ENCODE measurements at places on chromosomes 2 and 18.
A peak's percentile ranks its signal among the peaks of the same experiment; 100 is the strongest.

DNA sequence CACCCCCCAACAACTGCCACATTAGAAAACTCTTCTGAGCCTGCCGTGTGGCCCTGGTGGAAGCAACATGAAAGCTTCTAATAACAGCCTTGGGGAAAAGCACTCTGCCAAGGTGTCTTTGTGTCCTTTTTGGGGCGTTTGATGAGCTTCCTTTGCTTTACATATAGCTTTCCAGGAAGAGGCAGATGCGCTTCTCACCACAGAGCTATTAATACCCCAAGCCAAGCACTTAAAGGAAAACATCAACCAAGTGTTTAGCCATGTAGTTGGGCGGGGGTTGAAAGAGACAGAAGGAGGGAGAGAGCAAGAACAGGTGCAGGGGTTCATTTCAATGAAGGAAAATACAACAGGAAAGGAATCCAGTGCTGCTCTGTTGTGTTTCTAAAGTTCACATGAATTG, 176.1 kb downstream of the VAPA start:
- no peak for DNase-seq

DNA sequence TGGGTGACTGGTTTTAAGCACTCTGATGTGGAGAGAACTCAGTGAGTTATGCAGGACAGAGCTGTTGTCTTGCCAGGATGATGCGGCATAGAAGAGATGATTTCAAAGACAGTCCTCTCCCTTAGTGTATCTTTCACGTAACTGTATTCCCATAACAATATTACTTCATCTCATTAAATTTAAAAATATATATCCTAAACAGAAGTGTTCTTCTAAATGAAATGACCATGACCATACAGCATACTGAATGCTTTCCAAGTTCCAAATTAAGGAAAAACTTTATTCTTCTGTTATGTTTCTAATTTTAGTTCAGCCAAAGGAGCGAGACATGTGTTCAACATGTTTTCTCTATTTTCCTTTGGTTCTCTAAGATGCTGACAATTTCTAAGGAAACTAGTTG, 600.1 kb upstream of the FSHR start:
- no peak for DNase-seq

- DNase-seq = peak; percentile 58
Observed at GRCh38 chr2:8488001-8488738, 193.7 kb upstream of the ID2 start.

DNA sequence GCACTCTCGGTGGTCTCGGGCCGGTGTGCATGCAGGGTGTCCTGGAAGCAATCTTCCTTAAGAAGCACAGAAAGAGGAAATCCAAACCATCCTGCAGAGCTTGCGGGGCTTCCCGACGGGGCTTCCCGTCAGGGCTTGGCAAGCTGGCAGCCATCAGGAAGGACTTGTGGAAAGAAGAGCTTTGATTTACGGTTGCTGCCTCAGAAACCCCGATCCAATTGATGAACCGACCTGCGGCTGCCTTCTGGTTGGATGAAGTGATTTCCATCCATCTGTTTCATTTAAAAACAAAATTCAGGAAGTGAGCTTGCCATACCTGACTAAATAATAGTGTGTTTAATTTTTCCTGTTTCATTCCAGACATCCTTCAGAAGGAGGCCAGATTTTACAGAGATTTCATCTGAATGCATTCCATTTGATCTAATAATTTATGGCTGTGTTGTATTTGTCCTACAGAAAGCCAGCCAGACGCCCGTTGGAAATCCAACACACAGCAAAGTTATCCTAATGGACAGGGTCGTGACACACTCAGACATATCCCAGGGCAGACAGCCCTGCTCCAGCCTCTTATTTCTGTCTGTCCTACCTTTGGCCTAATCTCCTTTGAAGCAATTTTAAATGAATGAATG, 141.3 kb downstream of the SEPTIN10 start:
- no peak for DNase-seq

DNA sequence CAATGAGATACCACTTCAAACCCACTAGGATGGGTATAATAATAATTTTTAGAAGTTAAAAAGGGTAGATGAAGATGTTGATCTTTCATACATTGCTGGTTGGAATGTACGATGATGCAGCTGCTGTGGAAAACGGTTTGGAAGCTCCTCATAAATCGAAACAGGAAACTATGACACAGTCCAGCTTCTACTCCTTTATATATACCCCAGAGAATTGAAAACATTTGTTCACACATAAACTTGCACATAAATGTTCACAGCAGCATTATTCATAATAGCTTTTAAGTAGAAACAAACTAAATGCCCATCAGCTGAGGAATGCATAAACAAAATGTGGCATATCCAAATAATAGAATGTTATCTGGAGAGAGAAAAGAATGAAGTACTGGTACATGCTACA, 95.0 kb downstream of the STRADB start:
- DNase-seq = no peak

- no peak for DNase-seq
Observed at GRCh38 chr2:68425503-68425902, 41.6 kb downstream of the FBXO48 start.

DNA sequence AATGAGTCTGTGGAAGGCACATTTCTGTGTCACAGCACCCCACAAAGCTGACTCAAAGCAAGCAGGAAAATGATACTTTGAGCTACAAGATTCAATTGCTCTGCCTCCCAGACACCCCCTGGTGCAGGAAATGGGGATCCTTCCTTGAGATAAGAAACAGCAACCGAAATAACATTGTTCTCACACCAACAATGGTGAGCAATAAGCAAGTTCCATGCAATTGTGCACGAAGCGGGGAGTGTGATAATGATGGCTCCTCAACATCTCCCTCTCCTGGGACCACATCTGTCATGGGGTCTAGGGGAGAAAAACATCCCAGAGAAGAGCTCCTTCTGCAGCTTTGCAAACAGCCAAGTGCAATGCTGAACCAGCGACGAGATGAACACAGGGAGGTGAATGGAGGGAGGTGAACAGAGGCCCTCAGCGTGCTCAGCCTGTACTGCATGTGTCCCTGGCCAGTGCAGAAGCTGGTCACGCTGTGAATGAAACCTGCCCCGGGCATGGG, 67.7 kb downstream of the PDCL3 start:
- DNase-seq = peak; percentile 14

GRCh38 chr2:55391155-55391554, 28.5 kb downstream of the CCDC88A start:
- no peak for DNase-seq

- no peak for DNase-seq
Observed at GRCh38 chr2:135638825-135639224, 102.8 kb upstream of the UBXN4 start.

- no peak for DNase-seq
Observed at GRCh38 chr2:232927793-232928550, 57.9 kb downstream of the SNORC start.
